Activated T-helper 9 cell treated with anti-CD3 and anti-CD28 coated beads, Interleukin-2, amount 50 U/mL, for 16 hours (primary cell): ENCODE measurements at places on chromosomes 12 and 14.

GRCh38 chr12:6605421-6606330 lies 1.5 kb downstream of the CHD4 start:
- DNase-seq, result peak; percentile 28

- DNase-seq, result no peak
Observed at GRCh38 chr14:72008666-72009065, 76.4 kb downstream of the RGS6 start.

- no peak for DNase-seq
Observed at GRCh38 chr14:34710744-34711143, 3.6 kb downstream of the CFL2 start.

DNA sequence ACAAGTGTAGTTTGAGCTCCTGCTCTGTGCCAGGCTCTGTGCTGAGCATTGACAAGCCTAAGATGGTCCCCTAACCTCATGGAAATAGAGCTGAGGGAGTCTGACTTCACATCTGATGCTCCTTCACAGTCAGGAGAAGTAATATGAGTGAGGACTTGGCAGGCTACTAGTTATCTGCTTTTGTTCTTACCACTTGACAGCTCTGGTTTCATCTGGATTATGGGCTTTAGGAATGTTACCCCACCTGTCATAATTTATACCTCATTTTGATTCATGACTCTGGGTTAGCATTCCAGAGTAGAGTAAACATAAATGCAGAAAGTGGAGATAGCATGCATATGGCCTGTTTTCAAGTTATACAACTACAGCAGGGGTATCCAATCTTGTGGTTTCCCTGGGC lies 40.5 kb downstream of the ATP6V1D start:
- DNase-seq, result no peak

GRCh38 chr12:5969974-5970690 lies 25.1 kb upstream of the ANO2 start:
- DNase-seq, result no peak

- no peak for DNase-seq
Observed at GRCh38 chr14:105939810-105940508, 413.6 kb downstream of the TMEM121 start.

DNA sequence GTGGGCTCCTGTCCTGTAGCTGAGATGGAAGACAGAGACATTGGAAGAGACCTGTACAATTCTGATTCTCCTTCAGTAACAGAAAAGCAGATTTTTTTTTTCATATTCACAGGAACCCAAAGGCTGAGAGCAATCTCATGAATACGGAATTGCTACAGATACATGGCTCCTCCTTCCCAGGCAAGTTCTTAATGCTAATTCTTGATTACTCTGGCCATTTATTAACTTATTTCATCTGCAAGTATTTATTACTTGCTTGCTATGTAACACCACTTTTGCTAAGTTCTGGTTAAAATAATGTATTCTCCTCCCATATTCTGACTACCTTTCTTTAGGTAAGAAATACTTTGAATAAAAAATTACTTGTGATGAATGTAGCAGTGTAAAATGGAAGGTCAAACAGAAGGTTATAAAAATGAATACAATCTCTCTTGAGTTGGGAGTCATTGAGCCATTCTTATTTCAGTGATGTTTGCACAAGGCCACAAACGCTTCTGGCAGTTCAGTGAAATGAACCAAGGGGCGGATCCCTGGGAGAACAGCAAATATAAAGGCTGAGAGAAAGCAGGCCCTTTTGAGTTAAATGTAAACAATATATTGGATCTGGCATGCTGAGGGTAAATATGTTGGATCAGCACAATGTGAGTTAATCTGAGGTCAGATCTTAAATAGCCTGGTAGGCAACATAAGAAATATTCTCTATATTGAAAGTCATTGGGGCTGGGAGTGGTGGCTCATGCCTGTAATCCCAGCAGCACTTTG lies 37.6 kb downstream of the MUCL1 start:
- DNase-seq, result no peak

DNA sequence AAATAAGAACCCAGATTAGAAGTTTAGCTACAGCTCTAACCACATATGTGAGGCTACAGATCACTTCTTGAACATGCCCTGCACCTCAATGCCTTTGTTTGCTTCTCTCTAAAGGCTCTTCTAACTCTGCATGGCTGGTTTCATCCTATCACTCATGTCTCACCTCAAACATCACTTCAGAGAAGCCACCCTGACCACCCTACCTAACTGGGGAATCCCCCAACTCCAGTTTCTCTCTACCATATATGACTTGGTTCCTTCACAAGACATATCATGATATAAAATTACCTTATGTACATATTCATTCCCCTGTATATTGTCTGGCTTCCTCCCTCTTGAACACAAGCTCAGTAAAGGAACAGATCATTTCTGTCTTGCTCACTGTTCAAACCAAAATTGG lies 250.2 kb upstream of the GRIP1 start:
- DNase-seq, result no peak

- DNase-seq, result no peak
Observed at GRCh38 chr12:49642370-49642802, 19.0 kb downstream of the PRPF40B start.

- DNase-seq, result no peak
Observed at GRCh38 chr14:102544046-102544746, 34.6 kb upstream of the ANKRD9 start.

- DNase-seq, result no peak
Observed at GRCh38 chr12:111233786-111234185, 135.1 kb downstream of the PHETA1 start.

DNA sequence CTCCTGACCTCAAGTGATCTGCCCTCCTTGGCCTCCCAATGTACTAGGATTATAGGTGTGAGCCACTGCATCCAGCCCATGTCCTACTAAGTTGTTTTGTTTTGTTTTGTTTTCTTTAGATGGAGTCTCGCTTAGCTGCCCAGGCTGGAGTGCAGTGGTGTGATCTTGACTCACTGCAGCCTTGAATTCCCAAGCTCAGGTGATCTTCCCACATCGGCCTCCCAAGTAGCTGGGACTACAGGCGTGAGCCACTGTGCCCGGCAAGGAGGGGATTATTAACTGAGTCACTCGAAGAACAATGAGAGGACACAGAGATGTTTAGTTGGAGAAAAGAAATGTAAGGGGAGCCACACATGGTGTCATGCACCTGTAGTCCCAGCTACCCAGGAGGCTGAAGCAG lies 18.0 kb upstream of the ERBB3 start:
- DNase-seq, result no peak

- no peak for DNase-seq
Observed at GRCh38 chr14:94180655-94181271, 6.6 kb downstream of the PPP4R4 start.

- no peak for DNase-seq
Observed at GRCh38 chr12:107501681-107502080, 183.9 kb upstream of the PWP1 start.

DNA sequence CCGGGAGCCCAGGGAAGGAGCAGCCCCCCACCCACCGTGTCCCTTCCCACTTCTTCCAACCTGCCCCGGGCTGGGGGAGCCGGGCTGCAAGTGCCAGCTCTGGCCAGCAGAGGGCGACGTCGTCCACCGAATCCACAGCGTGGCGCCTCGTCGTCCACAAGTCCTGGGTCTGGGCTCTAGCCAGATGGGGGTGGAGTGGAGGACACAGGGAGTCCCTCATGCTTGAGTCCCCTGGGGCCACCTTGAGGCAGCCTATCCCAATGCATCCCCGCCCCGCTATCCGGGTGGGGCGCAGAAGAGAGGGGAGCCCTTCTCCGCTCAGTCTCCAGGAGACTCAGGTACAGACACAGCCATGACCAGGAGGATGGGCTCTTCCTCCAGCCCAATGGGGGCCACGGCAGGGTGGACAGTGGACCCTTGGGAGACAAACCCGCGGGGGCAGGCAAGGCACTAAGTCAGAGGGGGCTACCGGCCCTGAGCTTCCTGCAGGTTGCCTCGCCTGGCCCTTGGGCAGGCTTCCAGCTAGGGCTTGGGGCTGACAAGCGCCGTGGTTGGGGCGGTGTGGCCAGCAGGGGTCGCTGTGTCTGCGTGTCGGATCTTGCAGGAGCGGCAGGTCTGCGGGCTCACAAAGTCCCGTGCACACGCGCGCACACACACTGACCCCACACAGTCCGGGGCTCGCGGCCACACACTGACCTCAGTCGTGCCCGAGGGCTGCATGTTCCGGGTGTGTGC lies 5.5 kb downstream of the AQP5 start:
- peak; percentile 87 for DNase-seq

DNA sequence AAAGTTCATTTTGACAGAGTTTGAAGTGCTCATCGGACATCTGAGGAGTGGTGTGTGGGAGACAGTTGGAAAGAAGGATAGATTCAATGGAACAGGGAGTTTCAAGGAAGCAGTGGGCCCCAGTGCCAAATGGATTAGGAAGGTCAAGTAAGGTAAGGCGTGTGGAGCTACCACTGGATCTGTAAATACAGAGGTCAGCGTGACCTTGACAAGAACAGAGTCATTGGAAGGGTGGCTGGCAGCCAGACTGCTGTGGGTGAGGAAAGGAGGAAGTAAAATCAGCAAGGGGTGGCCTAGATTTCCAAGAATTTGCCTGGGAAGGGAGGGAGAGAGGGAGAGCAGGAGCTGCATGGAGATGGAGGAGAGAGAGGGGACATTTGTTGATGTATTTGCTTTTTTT lies 68.2 kb upstream of the IGF1 start:
- no peak for DNase-seq

DNA sequence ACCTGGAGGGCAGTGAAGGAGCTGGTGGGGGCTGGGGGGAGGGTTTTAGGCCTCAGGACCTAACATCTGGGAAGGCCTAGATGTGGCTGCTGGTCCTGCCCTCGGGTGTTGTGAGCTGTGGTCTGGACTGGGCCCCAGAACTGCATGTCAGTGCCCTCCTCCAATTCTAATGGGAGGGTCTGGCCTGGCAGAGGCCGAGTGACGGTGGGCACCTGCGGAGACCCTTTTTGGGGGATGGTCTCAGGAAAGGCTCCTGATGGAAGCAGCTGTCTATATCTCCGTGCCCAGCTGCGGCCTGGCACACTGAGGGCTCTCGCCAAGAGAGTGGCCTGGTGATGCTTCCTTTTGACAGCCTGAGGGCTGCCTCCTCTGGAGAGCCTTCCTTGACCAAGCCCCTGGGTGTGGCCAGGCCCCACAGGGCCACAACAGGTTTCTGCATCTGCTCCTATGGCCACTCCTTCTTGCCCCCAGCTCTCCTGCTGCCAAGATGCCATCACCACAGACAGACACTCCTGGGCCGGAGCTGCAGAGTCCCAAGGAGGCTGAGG lies 5.3 kb downstream of the EXOC3L4 start:
- no peak for DNase-seq

DNA sequence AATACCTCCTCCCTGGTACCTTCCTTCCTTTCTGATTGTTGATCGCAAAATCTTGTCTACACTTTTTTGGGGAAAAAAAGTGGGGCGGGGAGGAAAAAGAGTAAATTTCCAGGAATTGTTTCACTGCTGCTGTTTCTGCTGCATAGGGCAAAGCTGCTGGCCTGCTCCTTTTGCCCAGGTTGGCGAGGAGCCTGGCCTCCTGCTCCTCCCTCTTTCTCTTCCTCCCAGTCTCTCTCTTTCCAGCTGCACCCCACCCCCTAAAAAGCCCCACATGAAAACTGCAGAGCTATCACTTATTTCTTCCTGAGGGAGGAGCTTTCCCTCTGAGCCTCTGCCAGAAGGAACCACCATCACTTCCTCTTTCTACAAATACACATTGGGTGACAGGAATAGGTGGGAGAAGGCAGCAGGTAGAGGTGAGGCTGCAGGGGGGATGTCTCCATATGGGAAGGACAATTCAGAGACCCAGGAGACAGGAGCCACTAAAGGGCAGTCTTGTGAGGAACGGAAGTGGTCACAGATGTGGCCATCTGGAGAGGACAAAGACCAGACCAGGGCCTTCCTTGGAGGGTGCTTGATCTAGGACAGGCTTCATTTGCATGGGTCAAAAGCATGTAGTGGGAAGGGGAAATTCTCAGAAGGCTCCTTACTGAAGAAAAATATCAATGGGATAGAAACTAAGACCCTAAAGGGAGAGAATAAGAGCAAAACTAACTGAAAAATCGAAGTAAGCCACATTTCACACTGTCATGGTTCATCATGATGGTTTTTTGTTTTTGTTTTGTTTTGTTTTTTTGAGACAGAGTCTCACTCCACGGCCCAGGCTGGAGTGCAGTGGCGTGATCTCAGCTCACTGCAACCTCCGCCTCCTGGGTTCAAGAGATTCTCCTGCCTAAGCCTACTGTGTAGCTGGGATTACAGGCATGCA lies 14.8 kb downstream of the ZBTB39 start:
- DNase-seq, result no peak

DNA sequence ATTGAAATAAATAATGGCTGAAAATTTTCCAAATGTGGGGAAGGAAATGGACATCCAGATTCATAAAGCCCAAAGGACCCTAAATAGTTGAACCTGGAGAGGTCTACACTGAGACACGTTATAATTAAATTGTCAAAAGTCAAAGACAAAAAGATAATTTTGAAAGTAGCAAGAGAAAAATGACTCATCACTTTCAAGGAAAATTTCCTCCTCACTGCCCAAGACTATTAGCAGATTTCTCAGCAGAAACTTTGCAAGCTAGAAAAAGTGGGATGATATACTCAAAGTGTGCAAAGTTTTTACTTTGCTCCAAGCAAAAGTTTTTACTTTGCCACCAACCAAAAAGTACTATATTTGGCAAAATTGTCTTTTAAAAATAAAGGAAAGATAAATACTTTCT lies 15.9 kb upstream of the KRT83 start:
- no peak for DNase-seq
